ENCODE measurements at places on chromosomes 4 and X.

DNA sequence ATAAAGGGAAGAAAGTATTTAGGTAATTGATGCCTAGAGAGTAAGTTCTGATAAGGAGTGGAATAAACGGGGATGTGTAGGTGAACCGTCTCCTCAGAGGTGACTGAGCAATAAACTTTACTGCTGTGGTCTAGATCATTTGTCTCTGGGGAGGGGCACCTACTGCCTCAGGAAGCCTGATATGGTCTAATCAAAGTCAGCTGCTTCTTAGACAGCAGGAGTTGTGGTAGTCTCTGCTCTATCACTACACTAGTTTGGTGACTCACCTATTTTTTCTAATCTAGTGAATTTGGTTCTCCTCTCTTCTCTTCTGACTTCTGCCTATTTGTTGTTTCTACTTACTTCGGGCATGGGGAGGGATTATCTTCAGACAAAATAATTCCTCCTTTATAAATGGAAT, 95.1 kb upstream of the STIM2 start:
- DNase-seq, result no peak

DNA sequence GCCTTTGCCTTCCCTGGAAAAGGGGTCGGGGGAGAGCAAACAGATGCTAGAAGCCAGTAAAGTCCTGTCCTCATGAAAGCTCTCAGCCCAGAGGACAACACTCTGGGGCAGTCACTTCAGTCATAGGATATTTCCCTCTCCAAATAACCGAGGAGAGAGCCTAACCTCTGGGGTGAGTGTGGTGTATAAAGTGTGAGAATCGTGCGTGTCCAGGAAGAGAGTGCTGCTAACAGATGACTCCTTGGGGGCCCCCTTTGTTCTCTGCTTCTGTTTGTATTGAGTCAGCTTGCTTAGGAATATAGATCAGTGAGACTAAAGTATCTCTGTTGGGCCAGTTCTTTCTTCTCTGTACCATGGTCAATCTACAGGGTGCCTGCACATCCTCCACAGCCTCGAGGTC, 247.2 kb downstream of the PALLD start:
- DNase-seq, result no peak

DNA sequence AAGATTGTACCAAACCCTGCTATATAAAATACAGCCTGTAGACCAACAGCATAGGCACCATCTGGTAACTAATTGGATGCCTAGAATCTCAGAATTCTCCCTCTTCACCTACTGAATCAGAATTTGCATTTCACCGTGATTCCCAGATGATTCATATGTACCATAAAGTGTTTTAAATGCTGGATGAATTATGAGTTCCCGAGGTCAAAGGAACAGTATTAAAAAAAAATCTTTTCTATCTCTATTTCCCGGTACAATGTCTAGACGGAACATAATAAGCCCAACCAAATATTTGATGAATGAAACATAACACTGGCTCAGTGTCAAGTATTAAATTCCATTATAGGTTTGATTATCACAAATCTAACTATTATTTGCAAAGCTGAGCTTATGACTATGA, 280.0 kb downstream of the ANKRD50 start:
- no peak for DNase-seq

GRCh38 chrX:139023531-139023930, 312.0 kb upstream of the FGF13 start:
- DNase-seq, result no peak

DNA sequence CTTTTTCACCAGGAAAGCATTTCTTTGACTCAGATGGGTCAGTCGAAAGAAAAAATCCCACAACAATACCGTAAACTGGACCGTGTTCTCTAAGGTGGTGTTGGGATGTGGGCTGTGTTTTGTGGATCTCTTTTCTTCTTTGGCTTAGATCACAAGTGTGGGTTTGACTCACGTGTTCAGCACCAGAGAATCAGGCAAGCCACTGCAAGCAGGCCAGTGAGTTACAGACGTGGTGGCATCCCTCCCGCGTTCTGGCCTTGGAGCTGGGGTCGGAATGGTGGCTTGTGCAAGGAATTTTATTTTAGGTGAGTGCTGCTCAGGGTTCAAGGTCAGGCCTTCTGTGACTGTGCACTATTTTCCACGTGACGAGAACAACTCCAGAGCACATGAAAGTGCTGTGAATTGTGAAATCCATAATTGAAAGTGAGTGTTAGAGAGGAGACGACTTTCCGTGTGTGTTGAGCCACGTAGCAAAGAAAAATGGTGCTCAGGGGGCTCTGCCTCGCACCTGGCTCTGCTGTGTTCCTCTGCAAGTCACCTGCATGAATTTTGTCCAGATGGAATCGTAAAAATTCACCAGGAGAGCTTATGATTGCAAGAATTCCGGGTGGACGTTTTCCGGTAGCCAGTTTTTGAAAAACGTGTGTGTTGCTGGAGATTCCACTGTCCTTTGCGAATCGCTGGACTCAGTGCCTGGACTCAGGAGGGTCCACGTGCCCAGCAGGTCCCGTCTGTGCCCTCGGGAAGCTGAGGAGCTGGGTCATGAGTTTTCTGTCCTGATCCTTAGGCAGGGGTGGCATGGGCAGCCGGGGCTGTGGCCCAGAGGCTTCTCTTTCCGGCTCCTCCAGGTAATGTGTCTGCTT, 33.6 kb upstream of the HGFAC start:
- DNase-seq, result no peak

GRCh38 chr4:51895816-51896408, 53.0 kb downstream of the DCUN1D4 start:
- peak; percentile 79 for DNase-seq

DNA sequence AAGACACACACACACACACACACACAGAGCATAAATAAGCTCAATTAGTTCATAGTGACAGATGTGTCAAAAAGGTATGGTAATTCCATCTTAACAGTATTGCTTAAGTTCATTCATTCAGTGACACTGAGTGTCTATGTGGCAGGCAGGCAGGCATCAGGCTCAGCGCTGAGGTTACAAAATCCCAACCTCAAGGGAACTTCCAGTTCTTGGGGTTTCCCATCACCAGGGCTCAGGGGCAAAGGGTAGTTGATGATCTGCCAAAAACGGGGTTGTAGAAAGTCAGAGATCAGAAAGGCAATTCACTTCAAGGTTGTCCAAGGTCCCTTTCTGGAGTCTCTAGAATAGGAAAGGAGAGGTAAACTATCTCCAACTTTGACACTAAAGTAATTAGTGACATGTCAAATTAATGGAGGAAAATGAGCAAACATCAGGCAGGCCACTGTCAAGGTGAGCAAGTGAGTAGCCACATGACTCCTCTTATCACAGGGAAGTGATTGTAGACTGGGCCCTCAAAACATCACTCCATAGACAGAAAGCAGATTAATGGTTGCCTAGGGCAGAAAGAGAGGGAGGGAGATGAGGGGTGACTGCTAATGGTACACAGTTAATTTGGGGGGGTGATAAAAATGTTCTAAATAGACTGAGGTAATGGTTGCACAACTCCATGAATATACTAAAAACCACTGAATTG, 41.8 kb downstream of the GPC4 start:
- no peak for DNase-seq

DNA sequence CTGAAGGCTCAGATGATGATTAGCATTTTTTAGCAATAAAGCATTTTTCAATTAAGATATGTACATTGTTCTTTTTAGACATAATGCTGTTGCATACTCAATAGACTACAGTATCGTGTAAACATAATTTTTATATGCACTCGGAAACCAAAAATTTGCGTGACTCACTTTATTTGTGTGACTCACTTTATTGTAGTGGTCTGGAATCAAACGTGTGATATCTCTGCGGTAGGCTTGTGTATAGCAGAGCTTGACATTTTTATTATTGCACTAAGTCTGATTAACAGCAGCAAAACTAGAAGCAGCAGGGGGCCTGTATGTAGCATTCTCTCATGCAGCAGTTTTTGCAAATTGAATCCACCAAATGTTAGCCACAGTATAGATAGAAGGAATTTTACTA, 119.1 kb upstream of the PRDX4 start:
- DNase-seq, result peak; percentile 4

DNA sequence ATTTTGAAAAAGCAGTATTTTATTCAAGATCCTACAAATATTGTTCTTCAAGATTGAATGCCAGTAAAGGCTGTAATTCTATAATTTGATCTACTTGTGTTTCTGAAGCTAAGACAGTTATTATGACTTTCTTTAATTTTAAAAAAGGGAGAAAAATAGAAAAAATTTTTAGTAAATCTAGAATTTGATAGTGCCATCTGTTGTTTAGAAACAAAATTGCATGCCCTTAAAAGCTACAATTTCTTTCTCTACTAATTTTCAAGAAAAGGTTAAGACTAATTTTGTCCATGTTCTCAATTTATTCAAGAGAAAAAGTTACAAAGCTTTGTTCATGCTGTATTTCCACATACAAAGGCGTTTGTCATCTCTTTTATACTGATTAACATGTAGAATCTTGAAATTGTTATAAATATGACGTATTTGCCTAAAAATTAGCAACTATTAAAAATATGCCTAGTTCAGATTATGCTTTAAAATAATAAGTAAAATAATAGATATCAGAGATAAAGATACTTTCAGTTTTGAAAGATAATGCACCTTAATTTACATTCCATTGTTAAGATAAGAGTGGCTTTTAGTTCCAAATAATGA, 25.6 kb upstream of the MMRN1 start:
- no peak for DNase-seq

DNA sequence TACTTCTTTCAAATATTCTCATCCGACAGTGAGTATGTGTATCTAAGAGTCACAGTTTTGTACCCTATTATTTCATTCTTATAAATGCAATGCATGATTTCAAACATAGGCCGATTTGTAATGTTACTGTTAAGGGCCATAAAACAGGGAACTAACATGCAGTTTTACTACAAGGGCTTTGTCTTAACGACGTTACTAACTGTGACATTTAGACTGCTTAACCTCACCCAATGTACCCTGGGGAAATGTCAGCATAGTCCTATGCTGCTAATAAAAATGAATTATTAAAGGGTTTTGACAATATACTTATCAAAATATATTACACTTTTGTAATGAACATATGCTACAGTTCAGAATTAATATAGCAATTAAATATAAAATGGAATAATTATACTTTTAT, 74.8 kb upstream of the CPXCR1 start:
- no peak for DNase-seq

GRCh38 chrX:153857348-153857903, 27.1 kb upstream of the PDZD4 start:
- no peak for DNase-seq
